ENCODE measurements at places on chromosomes 1 and 21.
A peak's percentile ranks its signal among the peaks of the same experiment; 100 is the strongest.

DNA sequence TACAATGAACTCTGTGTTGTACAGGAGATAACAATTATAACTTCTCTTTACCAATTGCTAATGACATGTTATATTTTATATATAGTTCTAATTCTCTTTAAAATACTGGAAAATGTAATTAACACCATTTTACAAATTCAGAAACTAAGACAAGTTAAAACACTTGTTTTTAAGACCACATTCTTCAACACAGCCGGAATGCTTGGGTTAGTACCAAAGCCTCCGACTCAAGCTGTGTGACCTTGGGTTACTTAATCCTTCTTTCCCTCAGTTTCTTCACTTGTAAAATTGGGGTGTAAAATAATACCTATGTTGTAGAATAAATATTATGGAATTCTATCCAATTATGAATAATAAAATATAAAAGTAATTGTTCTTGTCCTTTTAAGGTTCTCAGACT lies 378.7 kb downstream of the USH2A start:
- no peak for DNase-seq

DNA sequence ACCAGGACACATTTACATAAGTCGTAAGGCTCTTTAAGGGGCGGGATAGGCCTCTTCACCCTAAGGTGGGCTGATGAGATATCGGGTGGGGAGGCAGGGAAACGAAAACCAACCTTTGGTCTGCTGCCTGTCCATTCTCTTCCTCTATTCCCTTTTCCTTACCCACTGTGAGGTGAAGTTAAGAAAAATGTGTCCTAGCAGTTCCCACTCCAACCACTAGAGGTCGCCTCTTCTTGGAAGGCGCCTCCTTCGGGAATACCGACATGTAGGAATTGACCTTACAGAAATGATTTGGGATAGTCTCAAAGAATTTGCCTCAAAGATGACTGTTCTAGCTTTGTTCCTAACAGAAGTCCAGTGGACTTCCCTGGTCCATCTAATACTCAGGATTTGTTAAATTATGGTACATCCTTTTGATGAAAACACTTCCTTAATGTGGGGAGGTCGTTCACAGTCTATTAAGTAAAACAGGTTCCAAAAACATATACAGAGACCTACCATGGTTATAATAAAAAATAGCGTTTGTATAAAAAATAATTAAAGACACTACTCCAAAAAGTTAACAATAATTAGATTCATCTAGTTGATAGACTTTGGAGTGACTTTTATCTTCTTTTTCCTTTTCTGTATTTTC lies 14.1 kb downstream of the AZIN2 start:
- no peak for DNase-seq

- no peak for DNase-seq
These were observed 43.7 kb downstream of the COL6A1 start for GRCh38 chr21:46025113-46025770.

DNA sequence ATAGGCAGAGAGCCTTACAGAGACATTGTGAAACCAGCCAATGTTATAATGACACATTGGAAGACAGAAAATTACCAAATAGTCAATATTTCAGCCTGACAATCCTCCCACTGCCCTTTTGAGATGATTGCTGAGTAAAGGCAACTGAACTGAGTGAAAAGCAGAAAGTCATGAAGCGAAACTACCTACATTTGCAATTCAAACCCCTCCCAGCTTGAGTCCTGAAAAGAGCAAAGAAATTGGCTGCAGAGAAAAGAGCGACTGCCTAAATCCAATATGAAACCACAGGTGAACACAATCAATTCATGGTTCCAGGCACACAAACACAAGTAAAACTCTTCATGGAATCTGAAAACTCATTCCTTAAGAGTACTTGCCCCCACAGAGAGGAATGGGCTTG lies 143.4 kb upstream of the CHRM3 start:
- no peak for DNase-seq

DNA sequence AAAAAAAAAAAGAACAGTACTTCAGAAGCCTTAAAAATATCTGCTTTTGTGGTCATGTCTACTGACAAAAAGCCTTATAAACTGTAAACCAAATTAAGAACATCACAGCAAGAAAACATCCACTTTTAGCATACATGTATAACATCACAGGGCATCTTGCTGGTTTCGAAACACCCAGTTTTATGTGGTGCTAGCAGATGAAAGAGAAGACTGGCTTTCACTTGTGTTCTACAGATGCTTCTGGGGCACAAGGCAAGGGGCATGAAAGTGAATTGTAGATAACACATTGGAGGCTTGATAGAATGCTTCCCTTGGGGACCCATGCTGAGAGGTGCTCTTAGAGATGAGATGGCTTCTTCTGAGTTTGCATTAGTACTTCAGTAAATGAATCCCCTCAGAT lies 543.7 kb upstream of the PKN2 start:
- DNase-seq = no peak

- DNase-seq = no peak
These were observed 26.1 kb downstream of the CR1L start for GRCh38 chr1:207670997-207671396.

DNA sequence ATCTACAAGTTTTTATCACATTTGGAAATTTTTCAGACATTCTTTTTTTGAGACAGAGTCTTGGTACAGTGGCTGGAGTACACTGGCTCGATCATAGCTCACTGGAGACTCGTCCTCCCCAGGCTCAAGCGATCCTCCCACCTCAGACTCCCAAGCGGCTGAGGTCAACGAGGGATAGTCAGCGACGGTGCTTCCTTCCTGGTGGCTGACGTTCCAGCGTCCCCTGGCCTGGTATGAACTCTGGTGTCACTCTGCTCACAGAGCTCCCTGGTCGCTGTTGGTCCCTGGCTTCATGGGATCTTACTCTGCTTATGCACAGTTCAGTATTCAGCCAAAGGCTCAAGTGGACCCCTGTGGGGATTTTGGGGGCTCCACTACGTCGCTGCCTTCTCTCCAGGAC lies 3.5 kb upstream of the ARHGEF16 start:
- no peak for DNase-seq

GRCh38 chr1:68093737-68094136 lies 43.3 kb upstream of the DIRAS3 start:
- DNase-seq = no peak

DNA sequence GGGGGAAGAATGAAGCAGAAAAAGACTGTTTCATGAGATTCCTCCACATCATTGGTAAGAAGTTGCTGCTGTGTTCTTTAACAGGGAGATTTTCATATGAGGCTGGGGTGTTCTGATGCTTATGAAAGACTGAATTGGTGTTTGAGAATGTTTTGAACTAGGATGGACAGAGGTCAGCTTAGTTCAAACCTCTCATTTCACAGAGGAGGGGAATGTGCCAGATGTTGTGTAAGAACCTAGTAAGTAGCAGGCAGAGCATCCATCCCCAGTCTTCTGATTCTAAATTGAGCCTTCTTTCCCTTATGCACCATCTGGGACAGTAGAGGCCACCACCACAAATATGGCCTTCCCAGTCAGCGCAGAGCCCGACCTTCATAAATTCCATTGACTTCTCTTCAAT lies 43.7 kb downstream of the SAMD13 start:
- DNase-seq = no peak

GRCh38 chr1:188941986-188942385 lies 1535.7 kb downstream of the BRINP3 start:
- no peak for DNase-seq

- peak; percentile 67 for DNase-seq
These were observed 33.2 kb upstream of the RUNX3 start for GRCh38 chr1:24963099-24963872.

- DNase-seq = no peak
These were observed 298.5 kb downstream of the SRGAP2C start for GRCh38 chr1:121483234-121483633.

- DNase-seq = no peak
These were observed 474.4 kb downstream of the SETD4 start for GRCh38 chr21:35585878-35586277.

DNA sequence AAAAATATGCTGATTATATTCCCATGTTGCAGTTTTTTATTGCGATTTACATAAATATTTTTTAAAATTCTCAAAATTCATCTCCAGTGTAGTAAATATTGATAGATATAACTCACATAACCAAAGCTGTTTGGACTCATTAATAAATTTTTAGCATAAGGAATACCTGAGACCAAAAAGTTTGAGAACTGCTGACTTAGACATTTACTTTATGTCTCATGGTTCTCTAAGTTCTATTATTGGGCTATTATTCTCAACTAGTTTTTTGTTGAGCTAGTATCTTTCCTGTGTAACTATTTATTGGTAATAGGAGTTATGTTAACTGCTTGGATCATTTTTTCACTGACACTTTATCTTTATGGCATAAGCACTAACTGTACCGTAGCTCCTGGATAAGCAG lies 1069.6 kb downstream of the ADGRL2 start:
- DNase-seq = no peak

DNA sequence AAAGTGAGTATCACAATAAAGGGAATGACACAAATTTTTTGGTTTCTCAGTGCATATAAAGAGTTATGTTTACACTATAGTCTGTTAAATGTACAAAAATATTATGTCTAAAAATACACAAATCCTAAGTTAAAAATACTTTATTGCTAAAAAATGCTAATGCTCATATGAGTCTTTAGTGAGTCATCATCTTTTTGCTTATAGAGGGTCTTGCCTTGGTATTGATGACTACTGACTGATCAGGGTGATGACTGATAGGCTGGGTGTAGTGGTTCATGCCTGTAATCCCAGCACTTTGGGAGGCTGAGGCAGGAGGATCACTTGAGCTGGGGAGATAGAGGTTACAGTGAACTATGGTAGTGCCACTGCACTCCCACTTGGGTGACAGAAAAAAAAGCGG lies 12.9 kb upstream of the NUF2 start:
- DNase-seq = no peak

DNA sequence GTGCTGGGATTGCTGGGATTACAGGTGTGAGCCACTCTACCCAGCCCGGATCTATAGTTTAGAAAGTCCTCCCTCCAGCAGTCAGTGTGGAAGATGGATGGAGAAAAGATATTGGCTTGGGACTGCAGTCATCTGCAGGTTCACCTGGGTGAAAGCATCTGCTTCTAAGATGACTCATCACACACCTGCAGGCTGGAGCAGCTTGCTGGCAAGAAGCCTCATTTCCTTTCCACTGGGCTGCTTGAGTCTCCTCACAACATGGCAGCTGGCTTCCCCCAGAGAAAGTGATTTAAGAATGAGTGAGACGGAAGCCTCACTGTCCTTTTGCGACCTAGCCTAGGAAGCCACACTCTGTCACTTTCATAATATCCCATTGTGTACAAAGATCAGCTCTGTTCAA lies 50.0 kb downstream of the FOXO6 start:
- no peak for DNase-seq

- DNase-seq = peak; percentile 70
These were observed 1.0 kb downstream of the YOD1 start for GRCh38 chr1:207049974-207050391.

- DNase-seq = no peak
These were observed 169.8 kb downstream of the LEPR start for GRCh38 chr1:65590279-65590678.

DNA sequence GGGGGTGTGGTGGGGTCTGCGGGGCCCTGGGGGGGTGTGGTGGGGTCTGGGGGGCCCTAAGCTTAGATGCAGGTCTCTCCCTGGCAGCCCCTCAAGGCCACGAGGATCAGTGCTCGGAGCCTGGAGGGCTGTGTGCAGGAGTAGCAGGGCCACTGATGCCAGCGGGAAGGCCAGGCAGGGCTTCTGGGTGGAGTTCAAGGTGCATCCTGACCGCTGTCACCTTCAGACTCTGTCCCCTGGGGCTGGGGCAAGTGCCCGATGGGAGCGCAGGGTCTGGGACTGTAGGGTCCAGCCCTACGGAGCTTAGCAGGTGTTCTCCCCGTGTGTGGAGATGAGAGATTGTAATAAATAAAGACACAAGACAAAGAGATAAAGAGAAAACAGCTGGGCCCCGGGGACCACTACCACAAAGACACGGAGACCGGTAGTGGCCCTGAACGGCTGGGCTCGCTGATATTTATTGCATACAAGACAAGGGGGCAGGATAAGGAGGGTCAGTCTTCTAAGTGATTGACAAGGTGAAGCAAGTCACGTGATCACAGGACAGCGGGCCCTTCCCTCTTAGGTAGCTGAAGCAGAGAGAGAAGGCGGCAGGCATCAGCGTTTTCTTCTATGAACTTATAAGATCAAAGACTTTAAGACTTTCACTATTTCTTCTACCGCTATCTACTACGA lies 8.7 kb downstream of the RNF223 start:
- DNase-seq = no peak

- DNase-seq = no peak
These were observed 484.8 kb upstream of the RUNX1 start for GRCh38 chr21:35533893-35534292.

DNA sequence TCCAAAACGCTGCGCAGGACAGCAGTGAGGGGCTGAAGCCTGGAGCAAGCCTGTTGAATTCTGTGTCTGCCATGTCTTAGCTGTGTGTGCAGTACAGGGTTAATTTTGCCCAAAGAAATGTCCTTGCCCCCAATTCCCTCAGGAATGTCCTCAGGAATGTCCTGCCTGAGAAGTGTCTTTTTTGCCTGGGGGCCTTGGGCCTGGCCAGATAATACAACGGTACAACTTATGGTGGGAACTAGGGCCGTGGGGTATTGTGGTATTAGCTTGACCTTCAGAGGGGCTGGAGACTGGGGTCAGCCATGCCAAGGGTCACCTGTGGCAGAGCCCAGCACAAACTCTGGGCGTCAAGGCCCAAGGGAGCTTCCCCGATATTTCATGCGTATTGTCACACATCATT lies 107.7 kb downstream of the AJAP1 start:
- no peak for DNase-seq

- DNase-seq = no peak
These were observed 518.2 kb downstream of the ADGRL2 start for GRCh38 chr1:82318921-82319320.

DNA sequence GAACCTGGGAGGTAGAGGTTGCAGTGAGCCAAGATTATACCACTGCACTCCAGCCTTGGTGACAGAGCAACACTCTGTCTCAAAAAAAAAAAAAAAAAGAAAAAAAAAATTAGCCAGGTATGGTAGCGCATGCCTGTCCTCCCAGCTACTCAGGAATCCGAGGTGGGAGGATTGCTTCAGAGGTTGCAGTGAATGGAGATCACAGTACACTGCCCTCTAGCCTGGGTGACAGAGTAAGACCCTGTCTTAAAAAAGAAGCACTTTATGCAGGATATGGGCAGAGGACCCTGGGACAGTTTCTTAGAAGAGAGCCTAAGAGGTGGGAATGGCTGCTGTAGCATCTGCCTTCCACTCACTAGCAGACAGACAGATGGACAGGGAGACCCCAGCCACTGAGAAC lies 23.0 kb downstream of the IQGAP3 start:
- DNase-seq = no peak

DNA sequence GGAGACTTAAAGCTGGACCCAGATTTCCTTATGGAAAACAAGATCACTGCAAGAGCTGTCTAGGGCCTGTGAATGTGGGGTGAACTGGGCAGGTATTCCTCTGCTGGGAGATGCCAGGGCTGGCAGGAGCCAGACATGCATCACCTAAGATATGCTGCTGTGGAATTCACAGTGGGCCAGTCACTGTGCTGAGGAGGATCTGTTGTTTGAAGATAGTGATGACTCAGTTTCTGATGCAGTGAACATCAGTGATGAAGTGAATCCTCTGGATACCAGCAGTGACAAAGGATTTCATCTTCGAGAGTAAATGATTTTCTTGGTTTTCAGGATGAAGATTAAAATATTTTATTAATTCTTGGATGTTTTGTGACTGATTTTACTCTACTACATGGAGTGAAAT lies 29.9 kb upstream of the CAMSAP2 start:
- DNase-seq = no peak

- no peak for DNase-seq
These were observed 382.1 kb upstream of the B3GALT2 start for GRCh38 chr1:193568512-193568911.

GRCh38 chr1:204373911-204374310 lies 14.2 kb upstream of the PLEKHA6 start:
- DNase-seq = no peak
